Fibroblast of skin of left quadriceps (primary cell): ENCODE measurements at places on chromosomes 13 and 19.

DNA sequence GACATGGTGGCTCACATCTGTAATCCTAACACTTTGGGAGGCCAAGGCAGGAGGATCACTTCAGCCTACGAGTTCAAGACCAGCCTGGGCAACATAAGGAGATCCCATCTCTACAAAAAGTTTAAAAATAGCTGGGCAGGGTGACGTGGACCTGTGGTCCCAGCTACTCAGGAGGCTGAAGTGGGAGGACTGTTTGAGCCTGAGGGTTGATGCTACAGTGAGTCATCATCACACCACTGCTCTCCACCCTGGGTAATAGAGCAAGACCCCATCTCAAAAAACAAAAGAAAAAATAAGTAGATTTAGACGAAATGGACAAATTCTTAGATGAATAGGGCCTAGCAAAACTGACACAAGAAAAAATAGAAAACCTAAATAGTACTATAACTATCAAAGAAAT lies 10.4 kb upstream of the GNG8 start:
- DNase-seq = no peak

- peak; percentile 51 for DNase-seq
Measured at GRCh38 chr13:109874484-109875454, 88.4 kb upstream of the IRS2 start.

DNA sequence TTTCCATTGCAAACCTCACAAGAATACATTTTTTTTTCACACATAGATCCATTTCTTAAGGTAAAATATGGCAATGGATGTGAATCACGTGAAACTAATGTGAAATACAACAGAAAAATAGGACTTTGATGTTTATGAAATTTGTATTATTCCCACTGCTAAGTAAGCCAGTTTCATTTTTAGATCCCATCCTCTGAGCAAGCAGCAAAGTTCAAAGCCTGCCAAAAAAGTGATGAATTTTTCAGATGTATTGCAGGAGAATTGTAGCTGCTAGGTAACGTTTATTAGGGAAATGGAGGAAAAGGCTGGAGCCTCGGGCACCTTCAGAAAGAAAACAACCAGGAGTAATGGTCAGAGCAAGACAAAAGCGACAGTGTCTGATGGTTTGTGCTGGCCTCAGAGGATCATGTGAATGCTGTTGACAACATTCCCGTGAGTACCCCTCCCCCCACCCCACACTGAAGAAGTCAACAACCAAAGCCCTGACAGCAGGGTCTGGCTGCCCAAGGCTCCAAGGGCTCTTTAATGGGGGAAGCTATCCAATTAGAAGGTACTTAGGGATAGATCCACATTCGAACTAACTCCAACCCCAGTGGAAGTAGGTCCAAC lies 95.5 kb downstream of the OXGR1 start:
- DNase-seq = no peak

DNA sequence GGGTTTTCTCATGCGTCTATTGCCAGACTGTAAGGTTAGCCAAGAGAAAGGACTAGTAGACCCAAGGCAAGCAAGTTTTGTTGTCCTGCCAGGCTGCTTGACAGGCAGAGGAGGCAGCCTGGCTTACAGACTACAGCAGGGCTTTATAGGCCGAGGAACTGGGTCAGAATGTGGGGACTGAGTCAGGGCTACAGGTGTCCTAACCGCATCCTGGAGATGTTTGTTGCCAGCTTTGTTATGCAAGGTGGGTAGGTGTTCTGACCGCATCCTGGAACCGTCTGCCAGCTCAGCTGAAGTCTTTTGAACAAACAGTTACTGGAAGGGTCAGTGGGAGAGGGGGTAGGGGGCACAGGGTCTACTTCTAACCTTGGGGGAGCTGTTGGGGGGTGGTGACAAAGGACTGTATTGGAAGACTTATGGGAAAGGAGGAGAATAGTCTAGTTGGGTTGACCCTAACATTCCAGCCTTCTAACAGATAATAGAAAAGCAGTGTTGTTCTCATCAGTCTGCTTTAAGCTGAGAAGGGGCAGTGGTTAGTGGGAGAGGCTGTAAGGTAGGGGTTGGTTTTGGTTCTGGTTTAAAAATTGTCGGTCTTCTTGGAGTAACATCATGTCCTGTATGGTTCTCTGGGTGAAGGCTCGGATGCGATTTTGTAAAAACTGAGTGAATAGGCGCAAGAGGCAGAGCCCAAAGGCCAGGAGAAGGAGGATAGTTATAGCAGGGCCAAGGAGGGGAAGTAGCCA lies 913.8 kb upstream of the SLITRK5 start:
- DNase-seq = no peak

DNA sequence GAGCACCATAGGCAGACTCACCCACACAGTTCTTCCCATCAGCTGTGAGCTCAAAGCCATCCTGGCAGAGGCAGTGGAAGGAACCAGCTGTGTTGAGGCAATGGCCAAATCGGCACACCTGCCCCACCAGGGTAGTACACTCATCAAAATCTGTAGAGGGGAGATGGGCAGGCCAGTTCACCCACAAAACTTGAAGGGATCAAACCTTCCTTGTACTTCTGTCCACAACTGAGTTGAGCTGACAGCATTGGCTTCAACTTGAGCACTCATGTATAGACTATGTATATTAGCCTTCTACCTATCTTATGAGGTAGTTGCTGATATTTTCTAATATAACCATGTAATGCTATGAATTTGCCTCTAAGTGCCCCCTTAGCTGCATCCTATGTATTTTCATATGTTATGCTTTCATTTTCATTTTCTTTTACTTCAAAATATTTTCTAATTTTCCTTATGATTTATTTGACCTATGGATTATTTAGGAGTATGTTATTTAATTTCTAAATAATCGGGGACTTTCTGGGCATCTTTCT lies 42.9 kb downstream of the CCL25 start:
- DNase-seq = no peak

GRCh38 chr13:44660050-44660449 lies 83.9 kb upstream of the TSC22D1 start:
- no peak for DNase-seq

- no peak for DNase-seq
Measured at GRCh38 chr13:108213946-108214345, 1.4 kb downstream of the LIG4 start.

- DNase-seq = no peak
Measured at GRCh38 chr19:18629166-18630088, 7.4 kb upstream of the KLHL26 start.

DNA sequence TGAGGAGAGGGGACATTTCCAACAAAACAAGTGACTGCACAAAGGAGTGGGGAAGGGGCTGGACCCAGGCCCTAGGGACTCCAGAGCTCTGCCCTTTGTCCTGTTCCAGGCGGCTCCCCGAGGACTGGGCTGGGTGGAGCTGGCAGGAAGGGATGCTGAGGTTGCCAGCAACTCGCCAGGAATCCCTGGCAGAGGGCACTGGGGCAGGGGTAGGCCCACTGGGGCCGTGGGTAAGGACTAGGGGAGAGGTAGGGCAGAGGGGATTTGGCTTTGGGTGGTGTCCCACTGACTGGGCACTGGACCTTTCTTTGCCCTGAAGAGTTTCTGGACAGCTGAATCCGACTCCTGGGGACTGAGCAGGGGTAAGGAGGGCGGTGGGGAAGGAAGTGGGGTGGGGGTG lies 7.9 kb downstream of the LIPE start:
- no peak for DNase-seq

DNA sequence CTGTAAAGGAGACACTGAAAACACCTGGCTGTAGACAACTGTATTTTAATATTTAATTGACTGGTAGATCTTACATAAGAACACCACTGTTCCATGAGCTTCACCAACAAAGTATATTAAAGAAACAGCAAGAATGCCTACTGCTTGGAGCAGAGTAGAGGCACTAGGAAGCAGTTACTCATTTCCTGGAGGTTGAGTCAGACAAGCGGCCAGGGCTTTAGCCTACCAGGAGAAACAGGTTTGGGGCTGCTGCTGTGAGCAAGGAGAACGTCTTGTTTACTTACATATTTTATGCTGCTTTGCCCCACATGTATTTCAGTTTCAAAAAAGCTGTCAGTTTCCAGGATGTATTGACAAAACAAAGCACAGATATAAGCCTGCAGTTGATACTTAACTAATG lies 33.4 kb downstream of the ALG5 start:
- peak; percentile 19 for DNase-seq

DNA sequence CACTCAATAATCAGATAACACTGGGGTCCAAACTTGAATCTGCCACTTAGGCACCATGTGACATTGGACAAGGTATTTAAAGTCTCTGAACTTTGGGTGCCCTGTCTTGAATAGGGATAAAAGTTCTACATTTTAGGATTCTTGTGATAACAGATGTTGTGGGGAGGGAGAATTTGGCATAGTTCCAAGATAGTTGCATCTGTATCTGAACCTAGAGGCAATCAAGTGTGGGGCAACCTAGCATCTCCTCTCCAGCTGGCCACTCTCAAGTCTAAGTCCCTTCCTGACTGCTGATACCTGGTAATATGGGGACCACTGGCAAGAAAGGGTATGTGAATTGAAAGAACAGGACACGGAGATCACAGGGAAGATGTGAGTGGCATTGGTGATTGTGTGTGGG lies 256.1 kb downstream of the FOXO1 start:
- no peak for DNase-seq

GRCh38 chr19:2529473-2529918 lies 53.6 kb downstream of the GADD45B start:
- peak; percentile 82 for DNase-seq

GRCh38 chr19:6864325-6864940 lies 22.9 kb upstream of the ADGRE1 start:
- DNase-seq = no peak

DNA sequence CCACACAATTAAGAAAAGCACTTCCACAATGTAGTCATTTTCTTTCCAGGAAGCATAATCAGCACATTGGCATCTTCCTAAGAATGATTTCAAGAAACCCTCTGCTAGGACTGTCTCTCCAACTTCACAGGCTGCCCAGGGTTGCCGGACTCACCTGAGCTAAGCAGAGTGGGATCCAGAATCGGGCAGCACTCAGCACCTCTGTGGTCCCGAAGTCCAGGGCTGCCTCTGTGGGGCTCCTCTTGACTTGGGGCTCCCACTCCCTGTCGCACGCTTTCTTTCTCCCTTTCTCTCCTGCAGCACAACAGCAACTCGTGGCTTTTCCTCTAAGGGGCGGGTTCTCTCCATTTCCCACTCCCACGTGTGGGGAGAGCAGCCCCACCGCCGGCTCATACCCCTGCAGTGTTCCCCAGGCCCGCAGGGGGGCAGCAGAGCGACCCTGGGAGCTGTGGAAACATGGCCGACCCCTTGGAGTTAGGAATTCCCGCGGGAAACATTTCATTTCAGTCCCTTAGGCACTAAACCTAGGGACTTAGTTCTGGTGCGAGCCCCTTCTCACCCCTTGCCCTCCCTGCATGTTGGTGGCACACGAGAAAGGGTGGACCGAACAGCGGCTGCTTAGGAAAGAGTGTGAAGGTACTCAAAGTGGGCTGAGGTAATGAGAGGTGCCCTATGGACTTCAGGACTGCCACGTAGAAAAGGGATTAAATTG lies at the start of gene TMEM272:
Gene TMEM272, minus strand, starts transcription at position 316 of the 712 bp plus-strand sequence. CDS start 6,647 bp downstream, outside the sequence.
- DNase-seq = no peak

- no peak for DNase-seq
Measured at GRCh38 chr19:12670159-12670928, 3.7 kb downstream of the WDR83 start.
